ENCODE measurements at places on chromosomes 2 and 18. TPM values are rescaled to one million over a fixed set of nuclear protein-coding genes. Genes with fewer than 3 reads are reported as not detected.
A peak's percentile ranks its signal among the peaks of the same experiment; 100 is the strongest.

Gene GALNT14
- 0.38 TPM for total RNA-seq

DNA sequence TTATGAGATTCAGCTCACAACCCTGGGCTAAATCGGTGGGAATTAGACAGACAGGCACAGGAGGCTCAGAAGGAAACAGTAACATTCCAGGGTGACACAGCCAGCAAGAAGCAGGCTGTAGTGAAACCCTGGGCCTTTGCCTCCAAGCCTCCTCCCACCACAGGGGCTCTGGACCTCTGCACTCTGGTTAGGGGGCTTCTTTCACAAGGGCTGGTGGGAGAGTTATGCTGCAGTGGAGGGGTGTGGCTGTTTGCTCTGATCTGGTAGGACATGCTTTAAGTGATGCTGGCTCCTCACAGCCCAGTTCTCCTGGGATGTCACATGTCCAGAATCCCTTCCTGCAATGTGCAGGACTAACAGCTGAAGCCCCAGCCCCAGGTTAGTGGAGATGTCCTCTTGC is 109.9 kb downstream of the TGFA start:
- peaks cover 21% of the 10 kb centered on the region for H3K4me1 ChIP-seq
- no peak for DNase-seq
- no peak overlapping the region for H3K27ac ChIP-seq
- no peak overlapping the region for H3K4me3 ChIP-seq

- H3K4me1 ChIP-seq, result no peaks in the 10 kb centered on the region
- H3K27me3 ChIP-seq, result no peaks in the 10 kb centered on the region
- DNase-seq, result no peak
These were observed 195.7 kb upstream of the SESTD1 start for GRCh38 chr2:179460181-179460929.

GRCh38 chr2:71950256-71951082 is 197.2 kb downstream of the CYP26B1 start:
- H3K36me3 ChIP-seq, result no peaks in the 10 kb centered on the region
- no peaks in the 10 kb centered on the region for H3K27me3 ChIP-seq

DNA sequence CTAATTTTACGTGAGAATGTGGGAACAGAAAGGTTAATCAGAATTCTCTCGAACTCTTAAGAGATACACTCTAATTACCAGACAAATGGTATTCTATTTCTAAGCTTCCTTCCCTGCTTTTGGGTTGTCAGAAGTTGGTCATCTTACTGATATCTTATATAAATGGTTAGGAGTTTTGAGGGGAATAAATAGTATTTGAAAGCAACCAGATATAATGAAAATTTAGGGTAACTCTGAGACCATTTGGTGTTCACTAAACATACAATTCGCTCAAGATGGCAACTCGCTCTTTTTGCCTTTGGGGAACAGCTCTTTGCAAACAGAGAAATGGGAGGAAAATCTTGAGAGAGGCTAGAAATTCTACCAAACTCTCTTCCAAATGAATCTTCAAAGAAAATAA is 250.9 kb downstream of the TCF4 start:
- no peak overlapping the region for H3K27ac ChIP-seq
- H3K36me3 ChIP-seq, result no peaks in the 10 kb centered on the region
- no peaks in the 10 kb centered on the region for H3K27me3 ChIP-seq
- H3K4me1 ChIP-seq, result no peaks in the 10 kb centered on the region

- H3K36me3 ChIP-seq, result peaks cover 75% of the 10 kb centered on the region
- no peak overlapping the region for H3K4me3 ChIP-seq
- no peaks in the 10 kb centered on the region for H3K4me1 ChIP-seq
- peak overlapping the region; percentile 2 for H3K27ac ChIP-seq
These were observed 90.7 kb downstream of the SMCHD1 start for GRCh38 chr18:2746274-2746673.

DNA sequence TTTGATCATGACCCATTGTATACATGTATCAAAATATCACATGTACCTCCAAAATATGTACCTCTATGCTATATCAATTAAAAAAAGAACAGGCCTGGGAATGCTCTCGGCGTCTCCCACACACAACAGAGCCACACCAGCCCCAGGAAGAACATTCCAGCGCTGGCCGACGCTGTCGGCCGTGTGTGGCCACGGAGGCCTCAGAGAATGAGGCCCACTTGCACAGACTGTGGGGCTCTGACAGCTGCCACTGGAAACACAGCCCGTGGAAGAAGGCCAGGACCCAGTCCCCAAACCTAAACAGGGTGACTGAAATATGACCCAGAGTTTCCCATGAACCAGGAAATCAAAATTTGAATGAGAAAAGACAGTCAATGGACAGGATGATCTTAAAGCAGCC is 69.7 kb downstream of the EIPR1 start:
- no peaks in the 10 kb centered on the region for H3K36me3 ChIP-seq
- no peak for DNase-seq
- no peak overlapping the region for H3K27ac ChIP-seq
- no peaks in the 10 kb centered on the region for H3K4me1 ChIP-seq
- no peak overlapping the region for H3K4me3 ChIP-seq

Gene MBP
- total RNA-seq, result 152 TPM

Gene DSC2
- total RNA-seq, result 0.09 TPM

DNA sequence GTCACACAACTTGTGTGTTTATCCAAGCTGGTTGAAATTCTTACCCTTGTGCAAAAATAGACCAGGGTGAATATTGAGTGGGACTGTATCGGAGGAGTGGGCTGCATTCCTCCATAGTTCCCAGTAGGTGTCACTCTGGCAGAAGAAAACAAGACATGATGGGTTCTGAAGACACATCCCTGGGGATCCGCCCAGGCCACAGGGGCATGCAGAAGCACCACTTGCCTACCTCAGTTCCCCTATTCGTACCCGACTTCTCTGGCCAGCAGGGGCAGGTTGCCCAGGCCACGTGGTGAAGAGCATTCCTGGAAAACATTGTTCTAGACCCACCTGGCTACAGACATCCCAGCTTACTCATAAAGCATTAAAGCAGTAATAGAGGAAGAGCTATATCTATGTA is 168.2 kb downstream of the FAM210A start:
- H3K36me3 ChIP-seq, result peaks cover 2% of the 10 kb centered on the region
- H3K27me3 ChIP-seq, result no peaks in the 10 kb centered on the region
- H3K4me3 ChIP-seq, result no peak overlapping the region
- DNase-seq, result no peak
- peaks cover 4% of the 10 kb centered on the region for H3K4me1 ChIP-seq

DNA sequence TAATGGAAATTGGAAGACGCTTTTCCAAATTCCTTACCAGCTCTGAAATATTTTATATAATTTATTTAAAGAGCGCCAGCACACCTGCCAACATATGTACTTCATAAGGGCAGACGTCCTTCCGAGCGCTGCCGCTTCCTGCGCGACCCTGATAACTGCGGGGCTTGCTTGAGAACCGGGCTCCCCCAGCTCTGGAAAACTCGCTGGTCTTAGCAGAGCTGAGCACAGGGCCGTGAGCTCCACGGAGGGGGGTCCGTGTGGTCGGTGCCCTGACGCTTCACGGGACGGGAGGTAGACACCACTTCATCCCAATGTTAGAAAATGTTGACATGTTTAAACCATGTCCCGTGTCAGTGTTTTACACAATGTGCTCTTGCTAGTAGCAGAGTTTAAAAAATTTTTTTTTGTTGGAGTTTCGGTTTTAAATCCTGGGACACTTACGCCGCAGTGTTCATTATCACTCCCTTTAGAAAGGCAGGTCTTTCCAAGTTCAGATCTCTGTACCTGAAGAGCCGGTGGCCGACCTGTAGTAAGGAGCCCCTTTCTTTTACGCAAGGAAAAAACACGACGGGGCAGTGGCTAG is 1.6 kb downstream of the NFATC1 start:
- H3K4me1 ChIP-seq, result peaks cover 65% of the 10 kb centered on the region
- no peaks in the 10 kb centered on the region for H3K27me3 ChIP-seq
- no peaks in the 10 kb centered on the region for H3K36me3 ChIP-seq
- DNase-seq, result no peak

Gene HTRA2
- 25.6 TPM for total RNA-seq

Gene GTF2A1L
- not detected for total RNA-seq

GRCh38 chr2:5695654-5696403 is 3.6 kb downstream of the SOX11 start:
- DNase-seq, result no peak
- peaks cover 10% of the 10 kb centered on the region for H3K27me3 ChIP-seq
- H3K4me3 ChIP-seq, result no peak overlapping the region
- no peak overlapping the region for H3K27ac ChIP-seq
- H3K36me3 ChIP-seq, result no peaks in the 10 kb centered on the region
- no peaks in the 10 kb centered on the region for H3K4me1 ChIP-seq

DNA sequence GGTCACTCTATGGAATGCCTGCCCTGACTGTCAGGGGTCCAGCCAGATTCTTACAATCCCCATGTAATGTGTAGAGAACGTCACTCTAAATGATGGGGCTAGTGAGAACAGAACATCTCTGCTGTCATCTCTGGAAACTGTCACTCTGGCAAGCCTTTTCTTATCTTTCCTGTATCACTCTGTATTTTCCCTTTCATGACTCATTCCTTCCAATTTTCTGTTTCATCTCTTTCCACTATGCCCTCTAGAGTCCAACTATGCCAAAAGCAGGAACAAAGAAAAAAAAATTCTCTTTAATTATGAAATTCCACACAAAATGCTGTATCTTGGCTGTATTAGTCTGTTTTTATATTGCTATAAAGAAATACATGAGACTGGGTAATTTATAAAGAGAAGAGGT is 608.8 kb downstream of the ADCYAP1 start:
- DNase-seq, result no peak
- no peak overlapping the region for H3K27ac ChIP-seq

DNA sequence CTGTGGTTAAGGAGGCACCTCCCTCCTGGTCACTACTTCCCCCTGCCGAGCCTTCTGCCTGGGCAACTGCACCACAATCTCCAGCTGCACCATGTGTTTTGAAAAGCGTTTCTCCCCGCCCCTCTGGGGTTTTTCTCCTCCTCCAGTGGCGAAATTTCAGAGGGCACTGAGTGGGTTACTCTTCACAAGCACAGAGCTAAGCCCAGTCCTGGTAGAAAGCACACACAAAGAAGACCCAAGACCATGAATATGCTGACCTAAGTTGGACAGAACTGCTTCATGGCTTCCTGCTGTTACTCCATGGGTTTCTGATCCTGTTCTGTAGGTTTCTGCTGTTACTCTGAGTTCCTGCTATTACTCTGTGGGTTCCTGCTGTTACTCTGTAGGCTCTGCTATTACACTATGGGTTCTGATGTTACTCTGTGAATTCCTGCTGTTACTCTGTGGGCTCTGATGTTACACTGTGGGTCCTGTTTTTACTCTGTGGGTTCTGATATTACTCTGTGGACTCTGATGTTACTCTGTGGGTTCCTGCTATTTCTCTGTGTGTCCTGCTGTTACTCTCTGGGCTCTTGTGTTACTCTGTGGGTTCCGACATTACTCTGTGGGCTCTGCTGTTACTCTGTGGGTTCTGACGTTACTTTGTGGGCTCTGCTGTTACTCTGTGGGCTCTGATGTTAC is 216.6 kb downstream of the RTP5 start:
- no peak overlapping the region for H3K4me3 ChIP-seq
- H3K27ac ChIP-seq, result no peak overlapping the region
- H3K4me1 ChIP-seq, result peaks cover 11% of the 10 kb centered on the region
- no peak for DNase-seq
- H3K36me3 ChIP-seq, result no peaks in the 10 kb centered on the region

GRCh38 chr2:11630855-11631254 is 39.1 kb downstream of the NTSR2 start:
- no peaks in the 10 kb centered on the region for H3K4me1 ChIP-seq
- H3K36me3 ChIP-seq, result no peaks in the 10 kb centered on the region

Gene ST8SIA3
- total RNA-seq, result not detected

Measured in T-cell (primary cell).